NCI-H1092 treated with DMSO at 0.1 percent for 48 hours (cell line): ENCODE measurements at places on chromosomes 7 and 10.

DNA sequence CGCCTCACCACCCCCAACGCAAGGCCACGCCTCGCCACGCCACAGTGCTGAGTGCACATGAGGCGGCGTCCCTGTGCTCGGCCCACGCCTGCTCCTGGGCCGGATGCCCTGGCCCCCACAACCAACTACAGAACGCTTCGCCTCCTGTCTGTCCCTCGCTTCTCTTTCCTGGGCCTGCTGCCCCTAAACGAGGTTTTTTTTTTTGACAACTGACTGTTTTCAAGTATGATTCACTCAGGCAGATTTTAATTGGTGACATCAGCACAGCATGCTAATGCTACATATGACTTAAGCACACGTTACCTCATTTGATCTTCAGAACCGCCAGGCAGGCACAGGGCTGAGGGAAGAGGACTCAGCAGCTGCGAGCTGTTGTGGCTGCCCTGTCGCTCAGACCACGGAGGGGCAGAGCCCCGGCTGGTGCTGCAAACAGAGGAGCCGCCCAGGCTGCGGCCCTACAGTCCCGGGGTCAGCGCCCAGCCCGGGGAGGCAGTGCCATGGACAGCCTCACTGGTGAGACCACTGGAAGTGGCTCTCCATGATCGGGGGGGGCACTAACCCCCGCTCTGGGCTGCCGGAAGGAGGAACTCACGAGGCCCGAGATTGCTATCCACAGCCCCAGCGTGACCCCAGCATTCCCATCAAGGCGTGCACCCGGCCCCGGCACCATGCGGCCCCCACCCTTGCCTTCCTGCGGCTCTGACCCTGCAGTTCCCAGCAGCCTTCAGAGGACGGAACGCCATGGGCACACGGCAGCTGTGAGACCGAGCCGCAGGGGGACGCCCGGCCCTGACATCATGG lies 212.8 kb downstream of the MAD1L1 start:
- no peak for DNase-seq

DNA sequence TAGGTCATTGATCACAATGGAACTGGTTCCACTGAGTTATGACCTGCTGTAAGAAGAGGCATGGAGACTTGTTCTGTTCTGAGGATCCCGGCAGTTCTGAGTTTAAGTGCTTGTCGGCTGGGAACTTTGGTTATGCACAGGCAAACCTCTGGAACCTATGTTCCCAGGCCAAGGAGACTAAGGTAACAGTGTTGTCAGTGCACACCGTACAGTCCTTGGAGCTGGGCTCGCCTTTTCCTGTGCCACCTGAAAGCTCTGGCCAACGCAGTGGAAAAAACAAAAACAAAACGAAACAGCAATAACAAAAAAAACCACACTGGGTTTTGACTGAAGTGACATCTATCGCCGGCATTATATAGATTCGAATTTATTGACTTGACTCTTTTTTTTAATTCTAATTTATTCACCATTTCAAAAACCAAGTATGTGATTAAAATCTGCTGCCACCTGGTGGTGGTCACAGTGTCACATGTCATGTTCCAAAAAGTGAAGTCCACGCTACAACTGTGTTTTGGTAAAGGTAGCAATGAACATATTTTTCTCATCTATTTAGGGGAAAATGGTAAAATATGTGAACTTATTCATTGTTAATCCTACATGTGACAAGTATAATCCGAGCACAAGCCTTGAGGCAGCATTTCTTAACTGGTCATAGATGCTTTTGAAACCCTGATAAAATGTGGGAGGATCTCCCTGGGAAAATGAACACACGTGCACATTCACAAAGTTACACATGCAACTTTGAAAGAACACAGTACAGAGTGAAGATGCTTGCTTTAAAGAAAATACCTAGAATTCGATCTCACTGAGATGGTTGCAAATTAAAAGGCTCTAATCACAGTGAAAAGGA lies 113.8 kb upstream of the PPP2R2D start:
- no peak for DNase-seq

DNA sequence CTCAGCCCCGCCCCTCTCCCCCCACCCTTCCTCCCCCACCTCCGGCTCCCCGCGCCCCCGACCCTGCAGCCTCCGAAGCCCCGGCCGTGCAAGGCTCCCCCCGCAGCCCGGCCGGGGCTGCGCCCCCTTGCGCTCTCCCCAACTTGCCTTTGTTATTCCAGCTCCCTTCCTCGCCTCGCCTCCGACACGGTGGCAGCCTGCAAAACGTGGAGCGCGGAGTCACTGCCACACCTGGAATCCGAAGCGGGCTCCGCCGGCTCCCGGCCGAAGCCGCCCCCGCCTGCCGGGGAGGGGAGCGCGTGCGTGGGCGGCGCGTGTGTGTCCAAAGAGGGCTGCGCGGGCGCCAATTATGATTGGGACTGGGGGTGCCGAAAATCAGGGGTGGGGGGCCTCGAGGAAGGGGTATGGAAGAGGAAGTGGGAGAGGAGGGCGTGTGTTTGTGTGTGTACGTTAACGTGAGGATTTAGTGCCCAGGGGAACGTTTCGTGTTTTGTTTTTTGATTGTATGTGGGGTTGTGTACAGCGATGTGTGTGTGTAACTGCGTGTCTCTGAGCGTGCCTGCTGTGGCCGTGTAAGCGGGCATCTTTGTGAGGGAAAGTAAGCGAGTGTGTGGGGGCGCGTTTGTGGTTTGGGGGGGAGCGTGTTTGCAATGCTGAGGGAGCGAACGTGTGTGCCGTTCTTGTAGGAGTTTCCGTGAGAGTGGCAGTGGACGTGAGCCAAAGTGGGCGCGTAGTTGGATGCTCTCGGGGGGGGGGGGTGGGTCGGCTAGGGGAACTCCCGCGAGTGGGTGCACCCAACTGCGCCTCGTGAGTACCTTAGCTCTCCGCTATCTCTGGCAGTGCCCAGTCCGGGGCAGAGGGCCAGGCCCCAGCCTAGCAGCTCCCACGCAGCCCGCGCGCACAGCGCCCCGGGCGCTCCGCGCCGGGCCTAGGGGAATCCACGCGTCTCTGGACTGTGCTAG lies 1.2 kb upstream of the ZMIZ1 start:
- DNase-seq: peak; percentile 82

DNA sequence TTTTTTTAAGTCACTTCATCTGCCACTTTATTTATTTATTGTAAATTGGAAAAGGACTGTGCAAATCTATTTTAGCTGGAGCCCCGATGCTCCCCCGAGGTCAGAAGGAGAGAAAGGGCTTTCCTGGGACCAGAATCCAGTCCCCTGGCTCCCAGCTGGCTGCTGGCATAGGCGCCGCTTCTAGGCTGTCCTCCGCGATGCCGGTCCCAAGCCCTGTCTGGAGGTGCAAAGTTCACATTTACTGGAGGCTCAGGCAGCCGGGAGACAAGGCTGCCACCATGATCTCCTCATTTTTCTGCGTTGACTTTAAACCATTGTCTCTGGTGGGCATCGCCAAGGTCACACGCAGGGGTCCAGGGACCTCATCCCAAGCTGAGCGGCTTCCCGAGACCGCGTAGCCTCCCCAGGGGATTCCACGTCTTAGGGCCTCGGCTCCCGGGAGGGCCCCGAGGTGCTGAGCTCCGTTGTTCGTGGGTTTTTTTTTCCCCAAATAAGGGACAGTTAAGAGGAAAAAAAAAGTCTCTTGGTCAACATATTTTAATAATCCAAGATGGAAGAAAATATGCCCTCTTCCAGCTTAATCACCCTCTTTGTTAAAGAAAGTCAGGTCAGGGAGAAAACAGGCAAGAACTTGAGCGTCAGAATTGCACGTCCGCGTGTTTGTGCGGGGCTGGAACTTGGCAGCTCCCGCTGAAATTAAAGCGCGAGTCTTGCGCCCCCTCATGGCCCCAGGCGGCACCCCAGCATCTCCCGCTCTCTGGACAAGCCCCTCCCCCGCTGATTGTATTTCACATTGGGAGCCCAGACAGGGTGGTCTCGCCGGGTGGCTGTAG lies 11.9 kb downstream of the RGR start:
- DNase-seq: peak; percentile 26

DNA sequence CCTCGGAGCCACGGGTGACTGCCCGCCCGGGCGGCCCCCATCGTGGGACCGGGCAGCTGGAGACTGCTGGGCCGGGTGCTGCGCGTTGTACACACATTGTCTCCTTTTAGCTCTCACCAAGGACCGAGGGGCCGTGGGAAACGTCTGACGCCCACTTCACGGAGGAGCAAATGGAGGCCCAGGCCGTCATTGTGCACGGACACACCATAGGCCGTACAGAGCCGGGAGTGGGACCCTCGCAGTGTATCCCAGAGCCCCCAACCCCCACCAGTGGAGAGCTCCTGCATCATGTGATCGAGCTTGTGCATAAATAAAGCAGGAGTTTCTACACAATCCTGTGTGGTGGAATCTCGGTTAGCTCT lies 722 bp downstream of the DENND10 start:
- DNase-seq: no peak

- DNase-seq: no peak
Observed at GRCh38 chr7:43105521-43106120, 6.8 kb upstream of the HECW1 start.

- no peak for DNase-seq
Observed at GRCh38 chr10:96978621-96979154, 146.6 kb downstream of the LCOR start.

GRCh38 chr7:151795168-151795811 lies 81.6 kb downstream of the PRKAG2 start:
- DNase-seq: no peak

- no peak for DNase-seq
Observed at GRCh38 chr10:128463991-128464760, 338.0 kb upstream of the MKI67 start.

GRCh38 chr7:46080595-46081159 lies 159.6 kb upstream of the IGFBP3 start:
- no peak for DNase-seq

- no peak for DNase-seq
Observed at GRCh38 chr7:112105584-112106530, 100.3 kb downstream of the DOCK4 start.

- DNase-seq: no peak
Observed at GRCh38 chr10:11403116-11403515, 208.3 kb downstream of the USP6NL start.

DNA sequence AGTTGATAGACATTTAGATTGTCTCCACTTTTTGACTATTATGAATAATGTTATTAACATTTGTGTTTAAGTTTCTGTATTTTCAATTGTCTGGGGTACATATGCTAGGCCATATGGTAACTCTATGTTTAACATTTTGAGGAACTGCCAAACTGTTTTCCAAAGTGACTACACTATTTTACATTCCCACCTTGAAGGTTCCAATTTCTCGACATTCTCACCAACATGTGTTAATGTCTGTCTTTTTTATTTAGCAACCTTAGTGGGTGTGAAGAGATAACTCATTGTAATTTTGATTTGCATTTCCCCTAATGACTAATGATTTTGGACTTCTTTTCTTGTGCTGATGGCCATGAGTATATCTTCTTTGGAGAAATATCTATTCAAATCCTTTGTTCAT lies 832.4 kb downstream of the DNAJB9 start:
- DNase-seq: no peak

DNA sequence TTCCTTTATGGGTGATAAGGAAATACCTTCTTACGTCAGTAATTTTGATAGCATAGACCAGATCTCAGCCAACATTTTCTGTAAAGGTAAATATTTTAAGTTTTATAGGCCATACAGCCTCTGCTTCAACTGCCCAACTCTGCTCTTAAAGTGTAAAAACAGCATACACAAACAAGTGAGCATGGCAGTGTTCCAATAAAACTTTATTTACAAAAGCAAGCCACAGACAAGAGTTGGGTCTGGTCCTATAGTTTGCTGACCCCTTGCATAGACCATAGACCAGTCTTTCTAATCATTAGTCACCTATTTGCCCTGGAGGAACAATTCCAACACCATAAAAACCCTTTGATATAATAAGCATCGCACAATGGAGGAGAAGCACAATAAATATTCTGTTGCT lies 398.8 kb downstream of the SFMBT2 start:
- no peak for DNase-seq

- DNase-seq: no peak
Observed at GRCh38 chr10:125055446-125055845, 104.9 kb downstream of the CTBP2 start.

GRCh38 chr10:84317174-84317573 lies 11.2 kb upstream of the CCSER2 start:
- no peak for DNase-seq

GRCh38 chr7:3453398-3453797 lies 152.3 kb downstream of the SDK1 start:
- DNase-seq: no peak

DNA sequence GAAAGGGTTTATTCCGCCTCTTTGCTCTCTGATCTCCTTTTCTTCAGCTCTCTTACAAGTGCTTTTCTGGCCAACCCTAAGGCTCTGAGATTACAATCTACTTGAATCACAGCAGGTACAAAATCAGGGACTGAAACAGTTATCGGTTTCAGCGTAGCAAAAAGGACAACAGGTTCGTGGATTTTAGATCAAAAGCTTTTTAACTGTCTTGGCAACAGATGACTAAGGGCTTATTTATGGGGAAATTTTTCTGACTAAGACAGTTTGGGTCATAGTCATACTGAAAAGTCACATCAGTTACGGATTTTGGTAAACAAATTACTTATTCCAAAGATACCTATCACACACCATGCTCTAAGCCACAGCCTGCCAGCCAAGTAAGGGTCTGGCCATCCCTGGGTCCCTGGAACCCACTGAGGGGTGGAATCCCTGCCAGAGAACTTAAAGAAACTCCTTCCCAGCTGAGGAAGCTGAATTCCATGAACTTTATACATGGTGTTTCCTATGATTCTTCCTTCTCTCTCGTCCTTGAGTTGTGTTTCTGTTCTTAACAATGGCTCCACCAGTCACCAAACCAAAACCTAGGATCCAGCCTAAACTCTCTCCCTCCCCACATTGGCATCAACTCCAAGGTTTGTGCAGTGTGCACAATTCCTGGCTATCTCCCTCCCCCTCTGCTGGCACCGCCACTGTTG lies 169.3 kb downstream of the FAM107B start:
- DNase-seq: no peak

- no peak for DNase-seq
Observed at GRCh38 chr7:131564640-131565039, 8.2 kb upstream of the PODXL start.

DNA sequence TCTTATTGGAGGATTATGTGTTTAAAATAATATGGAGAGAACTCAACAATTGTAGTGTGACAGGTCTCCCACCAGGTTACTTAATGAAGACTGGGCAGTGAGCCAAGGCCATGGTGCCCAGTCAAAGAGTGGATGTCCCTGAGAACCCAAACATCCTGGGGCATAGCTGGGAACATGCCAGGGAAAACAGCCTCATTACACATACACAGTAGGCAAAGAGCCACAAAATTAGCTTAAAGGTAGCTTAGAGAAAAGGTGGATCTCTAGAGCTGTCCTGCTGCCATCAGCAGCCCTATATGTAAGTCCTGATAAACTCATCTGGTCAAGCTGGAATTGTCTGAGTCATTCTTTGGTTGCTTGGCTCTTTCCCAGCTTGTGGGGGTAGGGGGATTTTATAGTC lies 287.8 kb downstream of the PHF14 start:
- peak; percentile 97 for DNase-seq

- peak; percentile 81 for DNase-seq
Observed at GRCh38 chr10:78524941-78525340, 491.3 kb downstream of the RPS24 start.
